CD4-positive, CD25-positive, alpha-beta regulatory T cell (primary cell): ENCODE measurements at places on chromosomes 5 and 9.

DNA sequence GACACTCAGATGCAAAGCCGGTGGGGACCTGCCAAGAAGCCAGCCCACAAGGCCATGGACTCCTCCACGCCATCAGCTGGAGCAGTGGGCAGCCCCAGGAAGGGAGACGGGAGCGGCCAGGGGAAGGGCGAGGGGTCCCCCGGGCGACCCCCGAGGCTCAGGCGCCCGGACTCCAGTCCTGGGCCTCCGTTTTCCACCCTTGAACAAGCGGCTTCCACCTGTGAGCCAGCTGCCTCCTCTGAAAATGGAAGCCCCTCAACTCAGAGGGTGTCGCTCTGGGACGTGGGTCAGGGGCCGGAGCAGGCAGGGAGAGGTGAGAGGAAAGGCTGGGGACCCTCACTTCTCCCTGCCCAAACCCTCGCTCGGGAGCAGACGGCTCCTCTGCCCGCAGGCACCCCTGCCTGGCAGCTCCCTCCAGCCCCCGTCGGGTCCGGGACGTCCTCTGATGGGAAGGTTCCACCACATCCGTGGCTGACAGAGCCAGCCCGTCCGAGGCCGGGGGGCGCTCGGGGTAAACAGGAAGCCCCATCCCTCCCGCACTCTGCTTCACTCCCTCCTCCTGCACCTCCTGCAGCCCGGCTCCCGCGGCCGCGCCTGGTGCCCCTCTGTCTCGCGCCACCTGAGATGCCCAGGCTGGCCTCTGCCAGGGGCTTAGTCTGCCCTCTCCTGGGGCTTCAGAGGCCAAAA lies 3.7 kb upstream of the EGFL7 start:
- DNase-seq: no peak

DNA sequence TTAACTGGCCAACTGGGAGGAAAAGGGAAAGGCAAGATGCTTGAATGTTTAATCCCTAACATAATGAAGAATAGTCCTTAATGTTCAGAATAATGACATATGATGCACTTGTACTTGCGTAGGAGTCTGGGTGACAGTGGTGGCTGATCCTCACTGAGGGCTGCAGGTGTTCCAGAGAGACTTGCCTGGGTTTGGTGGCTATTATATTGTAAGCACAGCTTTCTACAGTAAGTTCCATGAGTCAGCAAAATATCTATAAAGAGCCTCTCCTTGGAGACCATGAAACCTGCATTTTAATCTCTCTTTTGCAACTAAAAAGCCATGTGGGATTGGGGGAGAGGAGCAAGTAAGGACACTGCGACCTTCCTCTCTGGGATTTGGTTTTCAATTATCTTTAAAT lies 1.9 kb upstream of the NPR2 start:
- DNase-seq: no peak

DNA sequence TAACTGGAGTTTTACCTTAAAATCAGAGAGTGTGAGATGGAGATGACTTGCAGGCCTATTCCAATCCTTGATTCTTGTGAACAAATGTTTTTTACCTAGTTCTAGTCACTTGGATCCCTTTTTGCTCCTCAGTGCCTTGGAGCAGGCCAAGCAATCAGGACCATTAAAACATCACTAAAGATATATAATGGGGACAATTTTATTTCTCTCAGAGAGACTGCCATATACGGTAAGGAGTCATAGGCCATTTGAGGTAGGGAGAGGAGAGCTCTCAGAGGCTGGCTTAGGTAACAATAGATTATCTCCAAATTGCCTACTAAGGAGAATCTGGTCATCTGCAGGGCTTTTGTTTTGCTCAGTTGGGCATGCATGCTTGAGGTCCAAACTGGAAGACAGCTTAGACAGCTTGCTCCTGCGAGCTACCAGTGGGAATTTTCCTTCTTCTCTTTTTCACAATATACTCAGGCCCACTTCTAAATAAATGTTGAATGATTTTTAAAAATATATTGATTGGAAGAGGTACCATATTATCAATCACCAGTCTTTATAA lies 44.0 kb downstream of the FREM1 start:
- DNase-seq: no peak

GRCh38 chr5:149782018-149782894 lies 52.1 kb downstream of the PPARGC1B start:
- no peak for DNase-seq

GRCh38 chr5:162282191-162282590 lies 214.6 kb downstream of the GABRG2 start:
- DNase-seq: no peak

DNA sequence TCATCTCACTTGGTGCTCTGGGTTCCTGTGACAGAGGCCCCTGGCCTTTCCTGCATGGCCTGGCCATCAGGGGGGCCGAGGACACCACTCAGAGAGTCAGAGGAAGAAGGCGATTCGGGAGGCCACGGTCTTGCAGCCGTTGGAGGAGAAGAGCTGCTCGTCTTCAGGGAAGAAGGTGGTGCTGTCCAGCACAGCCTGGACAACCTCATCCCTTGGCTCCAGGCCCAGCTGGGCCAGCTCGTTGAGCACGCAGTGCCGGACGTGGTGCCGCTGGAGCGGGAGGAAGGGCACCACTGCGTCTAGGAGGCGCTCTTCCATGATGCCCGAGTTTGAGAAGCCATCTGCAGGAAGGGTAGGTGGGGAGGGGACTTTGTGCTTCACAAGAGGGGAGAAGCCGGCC lies 3.2 kb downstream of the TOR2A start:
- no peak for DNase-seq

- DNase-seq: peak; percentile 56
Observed at GRCh38 chr5:157574456-157575380, 857 bp downstream of the ADAM19 start.

GRCh38 chr9:1922026-1922425 lies 93.1 kb upstream of the SMARCA2 start:
- DNase-seq: no peak

- DNase-seq: no peak
Observed at GRCh38 chr9:84379740-84380139, 39.2 kb upstream of the SLC28A3 start.

- DNase-seq: no peak
Observed at GRCh38 chr5:133466556-133467334, 145.6 kb downstream of the FSTL4 start.

- no peak for DNase-seq
Observed at GRCh38 chr9:125099816-125100215, 43.5 kb downstream of the SCAI start.
